ENCODE measurements at places on chromosomes 3 and 15.

GRCh38 chr15:27585041-27585640, 514.0 kb downstream of the OCA2 start:
- no peak for DNase-seq

DNA sequence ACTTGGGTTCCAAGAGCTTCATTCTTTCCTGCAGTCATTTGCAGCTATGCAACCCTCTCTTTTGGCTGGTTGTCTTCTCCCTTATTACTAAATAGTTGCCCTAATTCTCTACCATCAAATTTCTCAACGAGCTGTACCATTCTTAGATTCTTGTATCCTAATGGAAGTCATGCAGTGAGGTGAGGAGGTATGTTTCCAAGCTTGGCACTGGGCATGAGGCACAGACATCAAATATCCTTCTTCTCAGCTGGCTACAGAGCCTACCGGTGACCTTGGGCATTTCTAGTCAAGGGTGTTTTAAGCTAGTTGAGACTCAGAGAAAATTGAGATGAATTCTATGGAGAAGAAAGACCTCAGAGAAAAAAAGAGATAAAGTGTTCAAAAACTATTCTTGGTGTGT, 166.1 kb downstream of the RYR3 start:
- DNase-seq = no peak

- DNase-seq = no peak
Observed at GRCh38 chr3:190481779-190482178, 32.1 kb upstream of the TMEM207 start.

- no peak for DNase-seq
Observed at GRCh38 chr3:141063831-141064230, 12.7 kb downstream of the SPSB4 start.

DNA sequence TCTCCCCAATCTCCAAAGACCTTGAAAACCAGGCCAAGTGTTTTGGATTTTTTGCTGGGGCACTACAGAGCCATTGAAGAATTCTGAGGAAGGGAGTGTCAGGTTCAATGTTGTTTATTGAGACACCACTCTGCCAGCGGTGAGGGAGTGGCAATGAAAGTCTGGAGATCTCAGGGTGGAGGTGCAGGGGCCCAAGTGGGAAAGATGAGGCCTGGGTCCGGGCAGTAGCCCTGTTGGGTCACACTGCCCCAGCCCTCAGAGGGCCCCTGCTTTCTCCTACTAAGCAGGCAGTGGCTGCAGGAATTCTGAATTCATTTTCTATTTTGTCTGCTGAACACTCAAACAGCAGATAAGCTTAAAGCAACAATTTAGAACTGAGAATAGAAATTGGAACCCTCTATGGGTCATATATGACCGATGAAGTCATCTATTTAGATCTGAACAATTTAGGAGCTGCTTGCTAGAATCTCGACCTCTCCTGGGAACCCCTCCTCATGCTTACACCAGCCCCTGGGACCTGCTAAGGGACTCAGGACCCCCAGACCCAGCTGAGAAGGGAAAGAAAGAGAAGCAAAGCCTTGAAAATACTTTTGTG, 17.9 kb downstream of the HRH1 start:
- DNase-seq = no peak

DNA sequence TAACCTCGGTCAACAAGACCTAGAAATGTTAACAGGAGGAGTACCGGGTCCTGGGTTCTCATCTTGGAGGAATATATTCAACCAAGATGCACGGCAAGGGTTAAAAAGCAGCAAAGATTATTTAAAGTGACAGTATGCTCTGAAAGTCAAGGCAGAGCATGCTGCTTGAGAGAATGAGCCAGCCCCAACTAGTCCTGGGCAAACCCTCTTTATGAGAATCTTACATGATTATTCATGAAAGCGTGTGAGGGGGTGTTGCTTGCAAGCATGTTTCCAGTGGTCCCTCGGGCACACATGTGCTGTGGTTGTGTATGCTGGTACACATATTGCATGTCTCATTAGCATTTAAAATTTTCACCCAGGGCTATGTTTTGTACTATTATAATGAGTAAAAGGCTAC, 1445.6 kb downstream of the SI start:
- no peak for DNase-seq

GRCh38 chr3:4642611-4643010, 149.5 kb downstream of the ITPR1 start:
- no peak for DNase-seq

DNA sequence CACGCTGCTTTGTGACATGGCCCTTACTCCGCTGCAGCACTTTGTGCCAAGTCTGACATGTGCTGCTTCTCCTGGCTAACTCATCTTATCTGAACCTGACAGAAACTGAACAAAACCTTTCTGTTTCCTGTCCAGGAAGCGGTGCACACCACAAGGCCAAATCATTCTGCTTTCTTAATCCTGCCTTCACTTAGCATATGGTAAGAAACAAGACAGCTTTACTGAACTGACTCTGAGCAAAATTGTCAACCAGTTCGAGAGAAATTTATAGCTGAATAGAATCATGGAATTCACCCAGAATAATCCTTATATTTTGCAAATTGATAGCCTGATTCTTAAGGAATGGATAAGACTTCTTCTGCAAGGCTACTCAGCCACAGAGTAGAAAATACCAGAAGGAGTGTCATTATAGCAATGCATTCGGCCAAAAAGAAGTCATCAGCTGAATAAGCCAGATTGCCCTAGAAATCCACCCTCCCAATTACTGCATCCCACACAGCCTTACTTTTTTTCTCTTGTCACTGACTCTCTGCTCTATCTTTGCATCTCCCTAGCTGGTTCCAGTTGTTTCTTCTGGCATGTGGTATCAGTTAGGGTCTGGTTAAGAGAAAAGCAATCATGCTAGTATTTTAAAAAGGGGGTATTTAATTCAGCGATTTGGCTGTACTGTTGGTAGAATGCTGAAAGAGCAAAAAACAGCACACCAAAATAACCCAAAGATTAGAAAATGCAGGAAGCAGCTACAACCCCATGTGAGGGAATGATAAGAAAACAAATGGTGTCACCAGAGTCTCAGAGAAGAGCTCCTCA, 41.6 kb upstream of the STRIT1 start:
- DNase-seq = peak; percentile 44

- no peak for DNase-seq
Observed at GRCh38 chr15:78840661-78841375, 29.6 kb upstream of the ADAMTS7 start.

Data from COLO829 (cell line).